ENCODE measurements at places on chromosomes 12 and 14. TPM values are rescaled to one million over a fixed set of nuclear protein-coding genes. Genes with fewer than 3 reads are reported as not detected.

The PMCH gene
- not detected for total RNA-seq

The MAP1LC3B2 gene
- 1.2 TPM for total RNA-seq

The FOXN3 gene
- 6.1 TPM for total RNA-seq

The KCNC2 gene
- total RNA-seq: not detected

The C14orf180 gene
- total RNA-seq: not detected

The NTS gene
- 57.2 TPM for total RNA-seq

The TAS2R7 gene
- total RNA-seq: not detected

The DHRS2 gene
- total RNA-seq: 7.5 TPM

The TESPA1 gene
- total RNA-seq: not detected

The LYZ gene
- total RNA-seq: 0.30 TPM

The PAH gene
- total RNA-seq: not detected

The HOXC5 gene
- total RNA-seq: 0.85 TPM

The CHGA gene
- total RNA-seq: 1.4 TPM

The GSG1 gene
- total RNA-seq: 0.35 TPM

The TMED10 gene
- total RNA-seq: 327 TPM

The PIWIL1 gene
- total RNA-seq: 0.03 TPM

Measured in A549 treated with CORT108297 at 1 μM for 4 hours (cell line).